ENCODE measurements at places on chromosomes 7 and 10.

- no peak for DNase-seq
Measured at GRCh38 chr7:102434039-102434486, 688 bp downstream of the ORAI2 start.

DNA sequence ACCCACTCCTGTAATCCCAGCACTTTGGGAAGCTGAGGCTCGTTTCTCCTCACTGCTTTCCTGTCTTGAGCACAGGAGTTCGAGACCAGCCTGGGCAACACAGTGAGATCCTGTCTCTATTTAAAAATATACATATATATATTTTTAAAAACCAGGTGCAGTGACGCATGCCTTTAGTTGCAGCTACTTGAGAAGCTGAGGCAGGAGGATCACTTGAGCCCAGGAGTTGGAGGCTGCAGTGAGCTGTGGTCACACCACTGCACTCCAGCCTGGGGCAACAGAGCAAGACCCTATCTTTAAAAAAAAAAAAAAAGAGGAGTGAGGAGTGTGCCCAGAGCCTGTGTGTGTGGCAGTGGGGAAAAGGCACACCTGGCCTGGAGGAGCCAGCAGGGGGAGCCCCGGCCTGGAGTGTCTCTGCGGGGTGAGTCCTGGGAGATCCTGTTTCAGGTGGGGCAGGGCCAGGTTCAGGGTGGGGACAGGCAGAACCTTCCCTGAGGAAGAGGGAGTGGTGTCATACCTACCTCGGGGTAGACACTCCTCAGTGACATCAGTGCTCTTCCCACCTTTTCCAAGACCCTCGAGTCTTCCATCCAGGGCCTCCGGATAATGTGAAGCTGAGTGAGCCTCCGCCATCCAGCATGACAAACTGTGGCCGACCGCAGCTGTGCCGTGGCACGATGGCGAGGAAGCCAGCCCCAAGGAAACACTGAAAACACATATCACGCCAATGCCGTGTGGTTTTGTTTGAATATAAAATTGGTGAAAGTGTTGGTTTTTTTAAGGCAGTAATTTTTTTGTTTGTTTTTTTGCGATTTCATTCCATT is 9.0 kb upstream of the ARPC1B start:
- DNase-seq = peak; percentile 70

- DNase-seq = no peak
Measured at GRCh38 chr10:34861293-34862021, 46.4 kb upstream of the PARD3 start.

GRCh38 chr7:138784692-138785091 is 13.1 kb upstream of the TMEM213 start:
- DNase-seq = no peak

- no peak for DNase-seq
Measured at GRCh38 chr10:74121368-74121767, 29.3 kb downstream of the AP3M1 start.

GRCh38 chr7:127905491-127906330 is 125.5 kb downstream of the LRRC4 start:
- DNase-seq = no peak

- DNase-seq = no peak
Measured at GRCh38 chr7:76282344-76283253, 19.9 kb upstream of the HSPB1 start.

- no peak for DNase-seq
Measured at GRCh38 chr10:71632896-71633600, 86.5 kb downstream of the C10orf105 start.

DNA sequence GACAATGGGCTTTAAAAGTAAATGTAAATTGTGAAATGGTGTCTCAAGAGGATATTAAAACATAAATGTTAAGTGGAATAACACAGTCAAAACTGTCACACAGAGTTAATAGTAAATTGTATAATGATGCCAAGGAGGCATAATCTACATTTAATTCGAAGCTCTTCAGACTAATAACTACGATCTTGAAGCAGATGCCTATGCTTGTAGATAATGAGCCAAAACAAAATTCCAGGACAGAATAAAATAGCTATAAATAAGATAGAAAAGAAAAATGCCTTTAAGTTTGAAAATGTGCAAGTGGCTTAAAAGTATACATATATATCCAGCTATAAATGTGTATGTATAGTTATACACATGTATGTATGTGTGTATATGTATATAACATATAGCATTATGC is 17.5 kb downstream of the TWIST1 start:
- no peak for DNase-seq

DNA sequence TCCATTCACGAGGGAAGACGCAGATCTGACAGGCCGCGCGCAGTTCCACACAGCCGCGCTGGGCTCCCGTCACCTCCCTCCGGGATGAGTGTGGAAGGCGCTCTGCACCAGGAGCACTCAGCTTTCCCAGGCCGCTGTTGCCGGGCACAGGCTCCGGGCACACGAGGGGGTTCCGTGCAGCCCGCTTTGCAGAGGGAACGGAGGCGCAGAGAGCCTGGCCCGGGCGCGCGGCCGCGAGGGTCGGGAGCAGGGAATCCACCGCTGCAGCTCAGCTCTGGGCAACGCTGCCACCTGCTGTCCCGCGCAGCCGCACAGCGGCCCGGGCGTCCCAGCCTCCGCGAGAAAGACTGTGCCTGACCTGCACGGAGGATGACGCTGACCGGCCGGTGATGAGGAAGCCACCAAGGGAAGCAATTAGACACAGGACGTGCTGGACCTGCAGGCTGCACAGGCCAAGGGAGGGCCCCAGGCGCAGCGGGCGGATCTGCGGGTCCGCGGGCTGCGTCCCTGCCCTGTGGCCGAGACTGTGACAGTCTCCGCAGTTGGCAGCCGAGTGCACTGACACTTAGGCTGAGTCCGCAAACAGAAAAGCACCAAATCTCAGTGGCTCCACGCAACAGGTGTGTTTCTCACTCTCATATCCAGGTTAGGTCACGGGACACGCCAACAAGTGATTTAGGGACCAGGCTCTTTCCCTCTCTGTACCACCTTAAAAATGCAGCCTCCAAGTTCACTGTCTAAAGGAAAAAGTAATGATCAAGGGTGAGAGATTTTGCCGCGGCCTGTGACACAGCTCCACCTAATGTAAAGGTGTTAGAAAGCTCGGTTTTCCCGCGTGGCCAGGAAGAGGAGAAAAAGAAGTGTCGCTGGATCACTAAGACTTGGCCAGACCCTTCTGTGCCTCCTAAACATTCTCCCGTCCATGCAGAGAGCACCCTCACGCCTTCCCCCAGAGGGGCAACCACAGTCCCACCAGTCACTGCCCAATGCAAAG is 94.5 kb downstream of the SEC61G start:
- no peak for DNase-seq

DNA sequence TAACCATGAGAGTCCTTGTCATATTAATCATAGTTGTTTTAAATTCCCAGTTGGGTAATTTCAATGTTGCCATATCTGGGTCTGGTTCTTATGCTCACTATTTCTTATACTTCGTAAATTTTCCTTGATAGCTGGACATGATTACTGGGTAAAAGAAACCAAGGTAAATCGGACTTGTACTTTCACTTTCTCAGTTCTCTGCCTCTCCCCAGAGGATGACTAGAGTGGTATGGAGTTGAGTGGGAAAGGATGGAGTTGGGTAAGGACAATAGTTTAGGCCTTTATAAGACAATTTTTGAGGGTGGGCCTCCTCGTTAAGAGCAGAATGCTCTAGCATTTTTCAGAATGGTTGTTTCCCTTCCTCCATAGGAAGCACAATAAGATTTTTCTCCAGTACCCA is 106.1 kb downstream of the CRPPA start:
- no peak for DNase-seq

- no peak for DNase-seq
Measured at GRCh38 chr7:99324559-99324958, 1.1 kb upstream of the ARPC1A start.

DNA sequence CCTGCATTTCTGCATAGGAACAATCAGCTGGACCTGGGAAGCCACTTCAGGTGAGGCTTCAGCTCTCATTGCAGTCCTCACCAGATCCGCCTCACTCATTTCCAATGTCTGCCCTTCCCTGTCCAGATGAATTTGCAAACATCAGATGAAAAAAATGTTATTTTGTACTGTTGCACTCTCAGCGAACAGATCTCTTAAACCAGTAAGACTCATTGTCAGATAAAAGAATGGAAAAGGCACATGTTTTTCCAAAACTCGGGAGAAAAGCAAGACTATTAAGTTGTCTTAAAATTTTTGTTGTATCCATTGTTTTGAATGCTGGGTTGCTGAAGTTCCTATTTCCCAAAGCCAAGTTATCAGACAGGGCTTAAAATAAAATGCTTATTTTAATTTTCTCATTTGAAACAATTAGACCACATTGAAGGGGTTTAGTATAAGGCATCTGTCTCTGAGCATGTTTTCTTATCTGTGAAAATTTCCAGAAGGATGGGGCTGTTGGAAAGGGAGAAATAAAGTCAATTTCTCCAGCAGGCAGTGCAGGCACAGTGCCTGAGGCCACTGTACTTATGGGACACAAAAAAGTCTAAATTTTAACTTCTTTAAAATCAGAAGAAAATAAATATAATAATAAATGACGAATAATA is 396.8 kb downstream of the KCNMA1 start:
- no peak for DNase-seq

DNA sequence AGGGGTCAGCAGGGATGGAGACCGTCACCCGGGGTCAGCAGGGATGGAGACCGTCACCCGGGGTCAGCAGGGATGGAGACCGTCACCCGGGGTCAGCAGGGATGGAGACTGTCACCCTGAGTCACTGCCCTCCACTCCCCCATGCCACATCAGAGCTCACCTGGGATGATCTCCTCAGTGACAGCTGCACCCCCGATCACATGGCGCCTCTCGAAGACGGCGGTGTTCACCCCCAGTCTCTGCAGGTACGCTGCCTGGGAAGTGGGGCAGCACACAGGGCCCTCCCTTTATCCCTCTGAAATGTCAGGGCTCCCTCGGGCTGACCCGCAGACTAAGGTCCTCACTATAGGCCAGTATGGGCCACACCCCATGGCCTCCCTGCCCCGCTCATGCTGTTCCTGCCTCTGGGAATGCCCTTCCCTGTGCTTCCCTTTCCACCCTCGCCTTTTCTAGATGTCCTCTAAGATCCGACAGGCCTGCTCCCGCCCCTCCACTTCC is 7.2 kb downstream of the PYROXD2 start:
- DNase-seq = no peak

DNA sequence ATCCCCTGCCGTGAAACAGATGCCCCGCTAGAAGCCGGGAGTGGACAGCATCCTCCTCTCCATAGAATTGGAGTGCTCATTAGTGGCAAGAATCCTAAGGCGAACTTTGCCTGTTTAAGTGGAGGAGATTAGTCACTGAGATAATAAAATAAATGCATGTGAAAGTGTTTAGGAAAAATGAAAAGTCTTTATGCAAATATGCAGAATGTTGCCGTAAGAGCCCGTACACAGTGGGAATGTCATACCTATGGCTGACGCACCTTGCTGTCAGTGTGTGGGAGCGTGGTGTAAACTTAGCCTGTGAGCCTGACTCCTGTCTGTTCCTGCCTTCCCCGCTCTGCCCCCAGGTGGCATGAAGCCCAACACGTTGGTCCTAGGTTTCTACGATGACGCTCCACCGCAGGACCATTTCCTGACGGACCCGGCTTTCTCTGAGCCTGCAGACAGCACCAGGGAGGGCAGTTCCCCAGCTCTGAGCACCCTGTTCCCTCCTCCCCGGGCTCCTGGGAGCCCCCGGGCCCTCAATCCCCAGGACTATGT is 1.7 kb upstream of the TRIP6 start:
- no peak for DNase-seq

GRCh38 chr10:61760943-61761824 is 98.5 kb downstream of the CABCOCO1 start:
- DNase-seq = no peak

- DNase-seq = no peak
Measured at GRCh38 chr10:17100586-17100985, 29.0 kb downstream of the CUBN start.

DNA sequence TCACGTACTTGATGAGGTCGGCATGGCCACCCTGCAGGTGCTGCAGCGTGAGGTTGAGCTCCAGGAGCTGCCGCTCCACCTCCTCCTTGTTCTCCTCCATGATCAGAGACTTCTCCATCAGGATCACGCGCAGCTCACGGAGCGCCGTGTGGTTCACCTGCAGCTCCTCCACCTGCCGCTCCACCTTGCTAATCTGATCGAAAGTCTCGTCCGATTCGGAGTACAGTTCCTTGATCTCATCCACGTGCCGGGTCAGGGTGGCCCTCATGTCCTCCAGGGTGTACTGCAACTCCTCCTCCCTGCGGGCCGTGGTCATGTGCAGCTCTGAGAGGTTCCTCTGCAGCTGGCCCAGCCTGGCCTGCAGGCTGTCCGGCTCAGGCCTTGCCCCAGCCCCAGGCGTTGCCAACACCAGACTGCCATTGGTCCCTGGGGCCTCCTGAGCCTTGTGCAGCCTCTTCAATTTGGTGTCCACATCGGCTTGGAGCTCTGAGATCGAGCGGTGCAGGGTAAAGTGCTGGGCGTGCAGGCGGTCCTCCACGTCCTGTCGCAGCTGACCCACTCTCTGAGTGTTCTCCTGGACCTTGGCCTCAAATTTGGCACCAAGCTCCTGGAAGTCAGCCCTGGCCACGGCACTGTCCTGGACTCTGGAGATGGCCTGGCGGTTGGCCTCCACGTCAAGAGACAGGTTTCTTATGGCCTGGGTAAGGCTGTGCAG is 13.9 kb downstream of the MMRN2 start:
- no peak for DNase-seq

GRCh38 chr7:17097668-17098297 is 200.7 kb upstream of the AHR start:
- no peak for DNase-seq

- peak; percentile 93 for DNase-seq
Measured at GRCh38 chr7:1169409-1170368, 9.7 kb upstream of the ZFAND2A start.

DNA sequence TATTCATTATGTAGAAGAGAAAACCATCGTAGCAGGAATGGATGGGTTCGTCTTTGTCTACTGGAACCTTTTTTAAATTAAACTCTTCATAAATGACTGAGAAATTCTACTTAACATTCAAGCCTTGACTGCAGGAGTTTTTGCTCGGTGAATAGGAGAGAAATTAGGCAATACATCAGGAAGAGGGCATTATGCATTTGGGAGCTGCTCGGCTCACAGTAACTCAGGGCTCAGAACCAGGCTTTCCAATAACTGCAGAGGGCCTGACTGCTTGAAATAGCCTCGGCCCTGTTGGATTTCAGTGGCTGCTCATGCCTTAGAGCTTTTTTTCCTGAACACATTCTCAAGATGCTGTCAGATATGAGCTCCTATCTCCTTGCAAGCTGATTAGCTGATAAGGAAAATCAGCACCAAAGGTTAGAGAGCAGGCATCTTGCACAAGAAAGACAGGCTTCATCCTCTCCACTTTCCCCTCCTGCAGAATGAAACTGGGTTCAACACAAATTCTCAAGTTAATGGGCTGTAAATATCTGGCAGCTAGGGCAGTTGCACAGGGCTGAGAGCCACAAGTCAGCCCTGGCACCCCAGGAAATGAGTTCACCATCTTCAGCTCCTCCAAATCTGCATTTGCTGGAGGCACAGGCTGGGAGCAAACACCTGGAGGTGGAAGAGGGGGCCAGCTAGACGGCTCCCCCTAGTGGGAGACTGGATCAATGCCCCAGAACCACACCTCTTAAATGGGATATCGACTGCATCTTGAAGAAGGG is 24.3 kb downstream of the TECTB start:
- no peak for DNase-seq

Data from activated T-cell treated with anti-CD3 and anti-CD28 coated beads for 1 hour (primary cell).